ENCODE measurements at places on chromosomes 1 and 21. TPM values are rescaled to one million over a fixed set of nuclear protein-coding genes. Genes with fewer than 3 reads are reported as not detected.

Gene OR2L5
- total RNA-seq, result not detected

Gene RUNX1
- total RNA-seq, result 252 TPM

Gene CCDC30
- 5.3 TPM for total RNA-seq

Gene ESRRG
- 1.1 TPM for total RNA-seq

Gene TBX15
- 0.39 TPM for total RNA-seq

Gene SPATA1
- total RNA-seq, result 2.2 TPM

Gene GPA33
- 4.3 TPM for total RNA-seq

Gene MPZ
- 3.1 TPM for total RNA-seq

Gene TNFRSF1B
- 113 TPM for total RNA-seq

Gene SPRR3
- not detected for total RNA-seq

DNA sequence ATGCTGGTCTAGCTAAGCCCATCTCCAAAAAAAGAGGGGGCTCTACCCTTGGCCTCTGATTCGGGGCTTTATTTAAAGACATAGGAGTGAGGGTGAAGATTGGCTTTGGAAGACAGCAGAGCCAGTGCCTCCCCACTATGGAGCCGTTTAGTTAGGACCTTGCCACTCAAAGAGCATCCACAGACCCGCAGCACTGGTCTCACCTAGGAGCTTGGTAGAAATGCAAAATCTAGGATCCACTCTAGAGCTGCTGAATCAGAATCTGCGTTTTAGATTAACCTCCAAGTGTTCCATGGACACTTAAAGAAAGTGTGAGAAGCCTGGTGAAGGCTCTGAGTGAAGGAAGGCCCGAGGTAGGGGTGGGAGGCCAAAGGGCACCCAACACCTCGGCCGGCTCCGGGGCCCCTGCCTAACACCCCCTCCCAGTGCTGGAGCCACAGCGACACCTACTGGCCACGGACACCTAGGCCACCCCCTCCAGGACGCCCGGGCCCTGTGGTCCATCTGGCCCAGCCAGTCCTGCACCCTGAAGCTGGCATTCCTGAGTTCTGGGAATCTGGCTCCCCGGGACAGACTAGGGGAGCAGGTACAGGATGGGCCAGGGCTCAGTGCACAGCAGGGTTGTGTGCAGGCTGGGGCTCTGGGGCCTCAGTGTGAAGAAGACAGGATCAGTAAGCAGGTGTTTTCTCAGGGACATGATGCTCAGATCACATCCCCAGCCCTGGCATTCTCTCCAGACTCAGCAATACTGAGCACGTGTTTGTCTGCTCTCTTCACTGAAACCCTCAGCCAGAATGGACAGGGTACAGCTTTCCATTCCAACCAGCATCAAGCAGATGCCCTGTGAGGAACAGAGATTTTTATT is 79.2 kb downstream of the TMEM53 start:
- H3K4me3 ChIP-seq, result no peak overlapping the region
- no peaks in the 10 kb centered on the region for H3K4me1 ChIP-seq
- peak; percentile 83 for DNase-seq
- H3K27ac ChIP-seq, result no peak overlapping the region
- no peaks in the 10 kb centered on the region for H3K36me3 ChIP-seq

DNA sequence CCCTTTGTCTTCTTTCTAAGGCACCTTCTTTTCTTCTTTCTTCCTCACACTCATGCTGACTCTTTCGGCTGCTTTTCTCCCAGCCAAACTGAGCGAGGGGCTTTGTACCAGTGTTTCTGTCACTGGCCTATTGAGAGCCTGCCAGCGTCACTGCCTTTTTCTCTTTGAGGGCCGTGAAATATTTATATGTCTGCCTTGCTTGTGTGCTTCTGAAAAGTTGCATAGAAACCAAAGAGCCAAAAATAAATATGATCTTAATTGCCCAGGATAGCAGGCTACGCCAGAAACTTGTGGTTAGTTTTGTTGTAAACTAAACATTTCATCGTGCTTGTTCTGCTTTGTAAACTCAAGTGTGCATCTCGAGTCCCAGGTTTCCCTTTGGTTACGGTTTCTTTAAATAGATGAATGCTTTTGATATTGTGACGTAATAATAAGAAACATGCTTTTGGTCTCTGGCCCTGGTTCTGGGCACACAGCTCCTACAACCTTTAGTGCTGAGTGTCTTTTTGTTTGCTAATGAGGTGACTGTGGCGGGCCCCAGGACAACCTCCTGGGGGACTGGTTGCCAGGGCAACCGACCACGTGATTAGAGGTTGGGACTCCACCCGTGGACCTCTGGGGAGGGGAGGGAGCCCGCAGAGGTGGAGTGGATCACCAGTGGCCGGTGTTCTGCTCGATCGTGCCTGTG is 10.8 kb downstream of the SLC37A1 start:
- peak overlapping the region; percentile 21 for H3K4me3 ChIP-seq
- peak overlapping the region; percentile 86 for H3K27ac ChIP-seq
- H3K36me3 ChIP-seq, result peaks cover 23% of the 10 kb centered on the region
- H3K27me3 ChIP-seq, result no peaks in the 10 kb centered on the region
- peaks cover 64% of the 10 kb centered on the region for H3K4me1 ChIP-seq
- no peak for DNase-seq

GRCh38 chr1:110390096-110390495 is 730 bp downstream of the SLC16A4 start:
- H3K36me3 ChIP-seq, result no peaks in the 10 kb centered on the region
- no peak for DNase-seq
- peaks cover 4% of the 10 kb centered on the region for H3K4me1 ChIP-seq
- no peak overlapping the region for H3K4me3 ChIP-seq
- no peak overlapping the region for H3K27ac ChIP-seq
- H3K27me3 ChIP-seq, result no peaks in the 10 kb centered on the region

- no peak overlapping the region for H3K4me3 ChIP-seq
- no peaks in the 10 kb centered on the region for H3K27me3 ChIP-seq
- H3K4me1 ChIP-seq, result no peaks in the 10 kb centered on the region
- H3K27ac ChIP-seq, result no peak overlapping the region
- no peak for DNase-seq
Measured at GRCh38 chr1:29934255-29934772, 698.0 kb downstream of the PTPRU start.

DNA sequence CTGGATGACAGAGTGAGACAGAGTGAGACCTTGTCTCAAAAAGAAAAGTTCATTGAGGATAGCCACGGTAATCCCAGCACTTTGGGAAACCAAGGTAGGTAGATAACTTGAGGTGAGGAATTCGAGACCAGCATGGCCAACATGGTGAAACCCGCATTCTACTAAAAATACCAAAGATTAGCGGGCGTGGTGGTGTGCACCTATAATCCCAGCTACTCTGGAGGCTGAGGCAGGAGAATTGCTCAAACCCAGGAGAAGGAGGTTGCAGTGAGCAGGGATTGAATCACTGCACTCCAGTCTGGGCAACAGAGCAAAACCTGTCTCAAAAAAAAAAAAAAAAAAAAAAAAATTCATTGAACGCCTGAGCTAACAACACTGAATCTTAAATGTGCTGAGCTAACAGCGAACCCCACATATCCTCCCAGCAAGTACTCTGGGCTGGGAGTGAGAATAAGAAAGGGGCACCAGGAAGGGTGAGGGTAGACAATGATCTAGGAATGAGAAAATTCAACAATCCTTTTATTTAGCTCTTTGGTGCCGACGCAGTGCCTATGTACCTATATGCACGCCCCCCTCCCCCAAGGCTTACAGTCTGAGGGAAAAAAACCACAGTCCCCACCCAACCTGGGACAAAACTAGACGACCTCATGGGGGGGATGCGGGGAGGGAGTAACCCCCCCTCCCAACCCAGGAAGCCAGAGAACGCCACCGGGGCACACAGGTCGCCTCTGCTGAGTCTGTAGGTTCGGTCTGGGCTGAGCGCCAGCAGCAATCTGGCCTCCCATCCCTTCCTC is 1.4 kb upstream of the CACNA1S start:
- no peak overlapping the region for H3K27ac ChIP-seq
- peaks cover 23% of the 10 kb centered on the region for H3K4me1 ChIP-seq
- H3K36me3 ChIP-seq, result no peaks in the 10 kb centered on the region
- peak overlapping the region; percentile 63 for H3K4me3 ChIP-seq
- DNase-seq, result no peak

GRCh38 chr1:81876901-81877733 is 76.4 kb downstream of the ADGRL2 start:
- H3K4me3 ChIP-seq, result no peak overlapping the region
- H3K36me3 ChIP-seq, result no peaks in the 10 kb centered on the region
- no peak overlapping the region for H3K27ac ChIP-seq
- H3K27me3 ChIP-seq, result no peaks in the 10 kb centered on the region

GRCh38 chr1:97608272-97608671 is 312.6 kb downstream of the DPYD start:
- H3K27ac ChIP-seq, result no peak overlapping the region
- no peak overlapping the region for H3K4me3 ChIP-seq
- no peaks in the 10 kb centered on the region for H3K36me3 ChIP-seq
- no peaks in the 10 kb centered on the region for H3K27me3 ChIP-seq

- DNase-seq, result no peak
- H3K4me3 ChIP-seq, result no peak overlapping the region
- H3K36me3 ChIP-seq, result peaks cover 35% of the 10 kb centered on the region
Measured at GRCh38 chr1:11156441-11156840, 32.7 kb upstream of the ANGPTL7 start.

GRCh38 chr21:31997191-31997590 is 124.4 kb downstream of the HUNK start:
- no peak overlapping the region for H3K27ac ChIP-seq
- H3K4me3 ChIP-seq, result no peak overlapping the region
- DNase-seq, result no peak
- H3K4me1 ChIP-seq, result no peaks in the 10 kb centered on the region

- H3K4me1 ChIP-seq, result no peaks in the 10 kb centered on the region
- no peak overlapping the region for H3K27ac ChIP-seq
- no peaks in the 10 kb centered on the region for H3K27me3 ChIP-seq
- no peak overlapping the region for H3K4me3 ChIP-seq
Measured at GRCh38 chr1:237791592-237791991, 99.1 kb downstream of the ZP4 start.

DNA sequence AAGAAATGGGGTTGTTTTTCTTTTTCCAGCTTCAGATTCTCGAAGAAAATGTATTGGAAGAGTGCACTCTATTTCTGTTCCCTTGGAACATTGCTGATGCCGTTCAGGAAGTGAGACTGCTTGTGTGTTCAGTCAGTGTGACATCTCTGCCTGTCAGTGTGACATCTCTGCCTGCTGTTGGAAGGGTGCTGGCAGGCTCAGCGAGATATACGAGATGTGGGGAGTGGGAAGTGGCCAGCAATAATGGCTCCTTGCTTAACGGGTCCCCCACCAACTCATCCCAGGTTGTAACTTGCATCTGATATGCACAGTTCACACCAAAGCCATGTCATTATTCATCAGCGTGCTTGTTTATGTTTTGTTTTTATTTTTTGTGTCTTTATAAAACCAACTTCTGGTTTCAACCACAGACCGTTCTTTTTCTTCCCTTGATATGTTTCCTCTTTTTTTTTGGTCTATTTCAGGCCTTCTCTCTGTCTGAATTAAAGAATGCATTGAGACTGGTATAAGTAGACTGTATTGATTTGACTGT is 145.4 kb downstream of the GALNT2 start:
- H3K27ac ChIP-seq, result peak overlapping the region; percentile 66
- peaks cover 50% of the 10 kb centered on the region for H3K4me1 ChIP-seq
- DNase-seq, result no peak
- no peak overlapping the region for H3K4me3 ChIP-seq
- no peaks in the 10 kb centered on the region for H3K36me3 ChIP-seq
- H3K27me3 ChIP-seq, result no peaks in the 10 kb centered on the region

- H3K27me3 ChIP-seq, result no peaks in the 10 kb centered on the region
- no peak overlapping the region for H3K27ac ChIP-seq
- no peak for DNase-seq
- H3K36me3 ChIP-seq, result no peaks in the 10 kb centered on the region
- H3K4me1 ChIP-seq, result no peaks in the 10 kb centered on the region
Measured at GRCh38 chr1:221672239-221672645, 69.6 kb downstream of the DUSP10 start.

DNA sequence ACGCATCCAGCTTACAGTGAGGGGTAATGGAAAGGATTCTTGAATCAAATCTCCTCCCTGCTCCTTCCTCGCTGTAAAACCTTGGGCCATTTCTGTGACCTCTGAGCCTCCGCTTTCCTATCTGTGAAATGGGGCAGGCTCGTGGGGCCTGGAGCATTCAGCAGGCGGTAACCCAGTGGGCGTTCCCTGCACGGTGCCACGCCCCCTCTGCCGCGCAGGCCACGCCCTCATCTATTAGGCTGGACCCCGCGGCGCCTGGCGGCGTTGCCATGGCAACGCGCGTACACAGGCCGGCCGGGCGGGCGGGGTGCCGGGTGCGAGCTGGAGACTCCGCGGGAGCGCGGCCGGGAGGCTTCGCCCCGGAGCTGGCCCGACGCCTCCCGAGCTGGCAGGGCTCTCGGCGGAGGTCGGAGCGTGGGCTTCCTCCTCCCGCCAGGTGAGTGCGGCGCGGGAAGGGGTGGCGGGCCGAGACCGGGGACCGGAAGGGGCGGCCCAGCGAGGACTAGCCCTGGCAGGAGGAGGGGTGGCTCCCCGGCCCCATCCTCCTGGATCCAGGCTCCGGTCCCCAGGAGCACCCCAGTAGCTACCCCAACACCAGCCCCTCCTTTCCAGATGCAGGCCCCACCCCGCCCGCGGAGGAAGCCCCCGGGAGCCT is at the start of gene FHAD1:
TSS of gene FHAD1 (plus strand) at position 264 of the 655 bp plus-strand sequence. CDS start 4,562 bp downstream, outside the sequence.
- H3K27me3 ChIP-seq, result no peaks in the 10 kb centered on the region
- H3K36me3 ChIP-seq, result no peaks in the 10 kb centered on the region
- peak within 1 kb of the TSS; percentile 27 for H3K27ac ChIP-seq
- DNase-seq, result peak; percentile 95

DNA sequence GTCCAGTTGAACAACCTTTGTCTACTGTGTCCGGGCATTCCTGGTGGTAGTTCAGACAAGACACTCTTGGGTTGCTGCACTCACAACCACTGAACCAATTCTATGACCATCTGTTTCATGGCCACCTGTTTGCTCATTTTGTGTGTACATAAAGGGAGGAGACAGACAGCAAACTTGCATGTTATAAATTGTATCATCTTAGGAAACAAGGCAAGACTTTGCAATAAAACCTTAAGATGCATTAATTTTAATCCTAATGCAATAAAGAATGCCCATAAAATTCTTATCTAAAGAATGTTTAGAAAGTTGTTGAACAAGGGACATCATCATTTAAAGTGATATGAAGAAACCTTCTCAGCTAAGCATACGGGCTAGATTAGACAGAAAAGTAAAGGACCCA is 34.8 kb downstream of the ADAM30 start:
- no peak overlapping the region for H3K27ac ChIP-seq
- no peaks in the 10 kb centered on the region for H3K4me1 ChIP-seq
- H3K36me3 ChIP-seq, result no peaks in the 10 kb centered on the region
- H3K4me3 ChIP-seq, result no peak overlapping the region
- H3K27me3 ChIP-seq, result no peaks in the 10 kb centered on the region

DNA sequence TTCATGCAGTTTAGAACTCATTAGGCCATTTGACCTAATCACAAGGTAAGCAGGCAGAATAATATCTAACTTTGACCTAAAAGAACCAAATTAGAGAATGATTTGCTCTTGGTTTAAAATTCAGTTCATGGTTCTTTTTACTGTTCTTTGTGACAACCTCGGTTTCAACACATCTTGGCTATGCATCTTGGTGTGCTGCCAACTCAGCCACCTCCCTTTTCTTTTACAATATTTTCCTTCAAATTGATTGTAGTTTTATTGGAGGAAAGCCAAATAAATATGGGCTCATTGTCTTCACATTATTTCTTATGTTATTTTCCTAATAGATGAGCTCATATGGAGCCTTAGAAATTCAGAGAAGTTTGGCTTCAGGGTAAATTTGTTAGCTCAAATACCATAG is 338.3 kb downstream of the SIPA1L2 start:
- H3K4me1 ChIP-seq, result no peaks in the 10 kb centered on the region
- H3K27ac ChIP-seq, result no peak overlapping the region
- H3K4me3 ChIP-seq, result no peak overlapping the region
- DNase-seq, result no peak
- H3K36me3 ChIP-seq, result no peaks in the 10 kb centered on the region

- no peaks in the 10 kb centered on the region for H3K27me3 ChIP-seq
- no peak for DNase-seq
- no peak overlapping the region for H3K4me3 ChIP-seq
- no peak overlapping the region for H3K27ac ChIP-seq
- H3K36me3 ChIP-seq, result no peaks in the 10 kb centered on the region
- no peaks in the 10 kb centered on the region for H3K4me1 ChIP-seq
Measured at GRCh38 chr1:116832308-116832931, 77.3 kb upstream of the PTGFRN start.

All from upper lobe of left lung (tissue), 6 donors.